ENCODE measurements at places on chromosomes 12 and 14.
A peak's percentile ranks its signal among the peaks of the same experiment; 100 is the strongest.

DNA sequence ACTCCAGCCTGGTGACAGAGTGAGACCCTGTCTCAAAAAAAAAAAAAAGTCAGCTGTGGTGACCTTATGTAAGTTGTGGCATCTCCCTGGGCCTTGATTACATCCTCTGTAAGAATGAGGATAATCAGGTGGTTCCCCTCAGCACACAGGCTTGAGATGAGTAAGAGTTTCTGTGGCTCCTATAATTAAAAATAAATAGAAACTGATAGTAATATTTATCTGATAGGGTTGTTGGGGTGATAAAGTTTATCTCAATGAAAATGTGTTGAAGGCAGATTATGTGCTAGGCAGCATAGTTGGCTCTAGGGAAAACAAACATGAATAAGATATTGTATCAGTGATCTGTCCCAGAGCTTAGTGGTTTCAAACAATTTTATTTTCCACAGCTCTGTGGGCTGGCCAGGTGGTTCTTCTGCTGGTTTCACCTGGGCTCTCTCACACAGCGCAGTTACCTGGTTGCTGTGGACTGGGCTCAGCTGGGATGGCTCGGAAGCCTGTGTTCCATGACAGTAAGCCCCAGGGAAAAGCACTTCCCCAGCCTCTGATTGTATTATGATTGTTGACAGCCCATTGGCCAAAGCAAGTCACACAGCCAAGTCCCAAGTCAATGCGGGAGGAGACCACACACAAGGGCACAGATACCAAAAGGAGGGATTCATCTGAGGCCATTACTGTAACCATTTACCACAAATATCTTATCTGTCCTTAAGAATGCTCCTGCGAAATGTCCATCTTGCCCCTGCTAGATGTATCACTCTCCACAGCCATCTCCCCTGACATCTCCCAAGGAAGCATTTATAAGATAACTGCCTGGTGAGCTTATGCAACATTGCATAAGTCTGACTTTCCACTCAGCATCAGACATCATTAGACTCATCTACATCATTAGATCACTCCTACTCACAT, 151.7 kb downstream of the NUAK1 start:
- DNase-seq: no peak

DNA sequence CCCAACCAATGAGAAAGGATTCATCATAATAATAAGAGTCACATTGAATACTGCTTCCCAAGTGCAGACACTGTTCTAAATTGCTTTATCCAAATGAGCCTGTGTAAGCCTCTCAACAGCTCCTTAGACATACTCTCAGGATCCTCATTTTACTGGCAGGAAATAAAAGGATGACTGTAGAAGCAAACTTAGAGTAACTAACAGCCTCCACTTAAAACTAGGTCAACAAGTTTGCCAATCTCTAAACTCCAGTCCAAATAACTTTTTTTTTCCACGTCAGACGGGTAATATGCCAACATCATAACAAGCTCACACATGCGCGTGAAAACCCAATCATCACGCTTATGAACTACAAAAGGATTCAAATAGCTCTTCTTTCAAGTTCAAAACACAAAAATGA, 15.3 kb upstream of the DPF3 start:
- no peak for DNase-seq

GRCh38 chr14:68104518-68104917, 284.9 kb downstream of the RAD51B start:
- DNase-seq: no peak

GRCh38 chr12:88493636-88494035, 86.6 kb downstream of the KITLG start:
- no peak for DNase-seq

DNA sequence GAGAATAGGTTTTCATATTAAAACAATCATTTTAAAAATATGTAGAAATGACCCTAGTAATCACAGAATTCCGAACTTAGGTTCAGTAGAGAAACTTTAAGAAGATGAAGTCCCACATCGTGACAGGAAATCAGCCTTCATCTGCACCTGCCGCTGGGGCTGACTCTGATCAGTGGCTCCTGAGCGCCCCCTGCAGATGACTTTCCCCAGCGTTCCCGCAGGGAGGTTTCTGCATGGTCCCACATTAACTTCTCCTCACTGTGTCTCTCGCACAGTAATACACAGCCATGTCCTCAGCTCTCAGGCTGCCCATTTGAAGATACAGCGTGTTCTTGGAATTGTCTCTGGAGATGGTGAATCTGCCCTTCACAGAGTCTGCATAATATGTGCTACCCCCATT, 1131.1 kb downstream of the TMEM121 start:
- no peak for DNase-seq

GRCh38 chr12:104182621-104183378, 32.8 kb upstream of the TXNRD1 start:
- DNase-seq: no peak

GRCh38 chr12:96824074-96824837, 82.8 kb upstream of the NEDD1 start:
- DNase-seq: no peak

- DNase-seq: no peak
Measured at GRCh38 chr12:96368687-96369086, 31.6 kb downstream of the CDK17 start.

DNA sequence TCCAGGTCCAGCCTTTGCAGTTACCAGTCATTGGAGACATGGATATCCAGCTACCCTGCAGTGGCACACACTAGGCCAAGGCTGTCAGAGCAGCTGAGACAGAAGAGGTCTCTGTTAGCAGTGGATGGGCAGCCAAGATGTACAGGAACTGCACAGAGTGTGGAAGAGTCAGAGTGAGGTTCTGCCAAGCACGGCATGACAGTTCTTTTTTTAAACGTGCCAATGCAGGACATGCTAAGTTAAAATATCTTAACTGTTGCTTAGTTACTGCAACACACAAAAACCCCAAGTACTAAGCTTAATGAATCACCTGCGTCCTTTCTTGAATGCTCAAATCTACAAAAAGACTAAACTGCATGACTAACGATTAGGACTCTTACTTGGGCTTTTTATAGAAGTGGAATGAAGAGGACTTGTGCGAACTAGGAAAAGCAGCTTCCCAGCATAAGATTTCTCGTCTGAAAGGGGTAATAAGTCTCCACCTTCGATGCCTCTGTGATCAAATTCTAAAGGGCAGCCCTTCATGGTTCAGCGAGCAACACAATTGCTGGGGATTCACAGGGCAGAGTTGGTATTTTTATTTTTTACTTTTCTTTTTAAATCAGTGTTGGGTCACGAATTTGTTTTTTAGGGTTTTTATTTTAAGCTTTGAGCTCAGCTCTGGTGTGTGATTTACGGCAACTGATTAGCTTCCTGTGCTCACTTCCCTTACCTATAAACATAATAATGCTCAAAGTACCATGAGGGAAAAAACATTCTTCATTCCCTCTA, 20.6 kb downstream of the MAPK1IP1L start:
- DNase-seq: peak; percentile 36

GRCh38 chr12:76450690-76451089, 102.5 kb upstream of the BBS10 start:
- DNase-seq: no peak

GRCh38 chr12:112283546-112283945, 98.7 kb downstream of the HECTD4 start:
- no peak for DNase-seq

DNA sequence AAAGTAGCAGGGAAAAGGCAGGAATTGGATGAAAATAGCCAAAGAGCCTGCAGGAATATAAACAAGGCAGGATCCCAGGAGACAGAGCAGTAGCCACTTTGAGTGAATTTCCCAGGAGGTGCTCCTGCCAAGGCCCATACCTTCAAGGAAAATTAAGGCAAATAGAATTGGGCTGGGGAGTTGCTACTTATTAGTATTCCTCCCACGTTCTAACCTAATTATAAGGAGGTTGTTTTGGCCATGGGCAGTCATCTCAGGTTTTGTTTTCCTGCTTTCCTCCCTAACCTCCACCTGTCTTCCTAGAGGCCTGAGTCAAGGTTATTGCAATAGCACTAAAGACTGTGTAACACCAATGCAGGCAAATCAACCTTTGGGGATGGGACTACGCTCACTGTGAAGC, 73.1 kb downstream of the DAD1 start:
- DNase-seq: no peak

GRCh38 chr12:34244608-34245007, 222.3 kb downstream of the ALG10 start:
- DNase-seq: no peak

- peak; percentile 19 for DNase-seq
Measured at GRCh38 chr14:76090616-76091391, 60.9 kb upstream of the GPATCH2L start.

GRCh38 chr12:31722580-31722979, 6.2 kb downstream of the AMN1 start:
- no peak for DNase-seq

DNA sequence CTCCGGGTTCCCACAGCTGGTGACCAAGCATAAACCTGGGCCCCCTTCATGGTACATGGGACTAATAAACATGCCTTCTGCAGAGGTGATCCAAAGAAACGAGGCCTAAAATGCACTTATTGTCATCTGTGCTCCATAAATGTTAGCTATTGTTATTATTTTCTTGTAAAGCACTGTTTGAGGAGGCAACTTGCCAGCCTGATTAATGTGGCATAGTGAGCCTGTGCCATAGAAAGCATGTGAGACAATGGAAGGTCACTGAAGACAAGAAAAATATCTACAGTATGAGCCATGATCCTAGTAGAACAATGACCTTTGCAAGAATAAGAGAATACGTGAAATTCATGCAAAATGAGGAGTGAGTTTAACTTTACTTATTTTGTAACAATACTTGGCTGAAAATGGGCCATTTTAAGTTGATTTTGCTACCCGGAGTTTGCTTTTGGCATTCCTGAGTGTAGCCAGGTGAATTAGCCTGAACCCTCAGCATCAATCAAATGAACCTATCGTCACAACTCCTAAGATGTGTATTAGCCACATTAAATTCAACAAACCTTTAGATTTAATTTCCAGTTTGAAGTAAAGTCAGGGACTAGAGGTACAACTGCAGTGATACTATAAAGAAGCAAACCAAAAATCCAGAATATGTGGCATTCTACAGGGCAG, 52.2 kb downstream of the CPM start:
- no peak for DNase-seq

GRCh38 chr12:24861766-24862540, 86.9 kb downstream of the BCAT1 start:
- no peak for DNase-seq

GRCh38 chr12:47794679-47795078, 21.6 kb downstream of the SLC48A1 start:
- DNase-seq: no peak

DNA sequence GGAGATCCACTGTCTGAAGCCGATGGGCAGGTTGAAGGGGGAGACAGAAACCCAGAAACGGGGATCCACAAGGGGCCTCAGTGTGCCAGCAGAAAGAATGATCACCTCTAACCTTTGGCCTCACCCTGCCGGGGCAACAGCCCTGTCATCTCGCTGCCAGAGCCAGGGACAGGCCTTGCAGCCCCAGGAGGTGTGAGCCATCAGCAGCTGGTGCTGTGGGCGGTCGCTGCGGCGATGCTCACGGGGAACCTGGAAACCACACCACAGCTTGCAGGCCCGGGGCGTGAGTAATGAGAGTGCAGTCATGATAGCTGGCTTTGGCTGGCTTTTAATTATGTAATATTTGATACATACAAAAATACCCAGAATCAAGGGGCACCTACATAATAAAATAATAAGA, 4.7 kb upstream of the TTC7B start:
- no peak for DNase-seq

GRCh38 chr14:99361596-99362215, 89.7 kb upstream of the BCL11B start:
- DNase-seq: no peak

- DNase-seq: no peak
Measured at GRCh38 chr14:75144944-75145343, 18.1 kb upstream of the NEK9 start.

- no peak for DNase-seq
Measured at GRCh38 chr12:89020121-89020480, 332.2 kb downstream of the DUSP6 start.

- no peak for DNase-seq
Measured at GRCh38 chr14:28902930-28903329, 136.3 kb downstream of the FOXG1 start.

GRCh38 chr12:26750531-26751175, 82.3 kb downstream of the ITPR2 start:
- DNase-seq: no peak

- no peak for DNase-seq
Measured at GRCh38 chr14:37278636-37279538, 81.2 kb downstream of the MIPOL1 start.

- DNase-seq: no peak
Measured at GRCh38 chr12:52229836-52230343, 3.2 kb upstream of the KRT7 start.

GRCh38 chr12:28082096-28082495, 108.2 kb upstream of the CCDC91 start:
- no peak for DNase-seq
